ENCODE measurements at places on chromosomes 7 and 10. TPM values are rescaled to one million over a fixed set of nuclear protein-coding genes. Genes with fewer than 3 reads are reported as not detected.

Gene SGMS1
- total RNA-seq = 20.4 TPM

- H3K27me3 ChIP-seq = no peaks in the 10 kb centered on the region
- H3K36me3 ChIP-seq = no peaks in the 10 kb centered on the region
- H3K4me3 ChIP-seq = no peak overlapping the region
Observed at GRCh38 chr10:124592736-124593430, 131.3 kb downstream of the LHPP start.

Gene VPS37D
- total RNA-seq = 0.86 TPM

Gene FHIP2A
- 26.4 TPM for total RNA-seq

GRCh38 chr10:97390091-97390490 lies 11.0 kb downstream of the RRP12 start:
- peaks cover 7% of the 10 kb centered on the region for H3K36me3 ChIP-seq
- no peak overlapping the region for H3K4me3 ChIP-seq
- H3K27ac ChIP-seq = no peak overlapping the region
- H3K27me3 ChIP-seq = no peaks in the 10 kb centered on the region
- peaks cover 2% of the 10 kb centered on the region for H3K4me1 ChIP-seq
- DNase-seq = no peak

- no peak for DNase-seq
- no peak overlapping the region for H3K27ac ChIP-seq
- H3K27me3 ChIP-seq = no peaks in the 10 kb centered on the region
Observed at GRCh38 chr10:72821606-72822005, 71.9 kb upstream of the OIT3 start.

DNA sequence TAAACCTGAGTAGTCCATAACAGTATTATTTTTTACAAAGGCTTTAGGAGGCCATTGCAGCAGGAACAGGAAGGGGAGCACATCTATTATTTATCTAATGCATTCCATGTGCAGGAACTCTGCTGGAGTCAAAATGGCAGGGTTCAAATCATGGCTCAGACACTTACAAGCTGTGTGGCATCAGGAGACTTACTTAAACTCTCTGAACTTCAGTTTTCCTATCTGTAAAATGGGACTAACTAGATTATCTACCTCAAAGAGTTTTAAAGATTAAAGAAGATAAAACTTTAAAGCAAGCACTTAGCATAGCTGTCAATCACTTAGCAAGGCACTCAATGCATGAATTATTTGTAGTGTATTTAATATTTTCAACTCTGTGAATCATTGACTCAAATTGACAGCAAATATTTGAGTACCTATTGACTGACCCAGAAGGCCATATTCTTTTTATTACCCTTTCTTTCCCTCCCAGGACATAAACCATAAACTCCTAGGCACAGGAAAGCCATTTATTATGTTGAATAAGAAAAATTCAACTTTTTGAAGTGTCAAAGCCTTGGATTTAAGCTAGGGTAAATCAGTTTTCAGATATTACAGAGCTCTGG lies 115.8 kb upstream of the FAM204A start:
- H3K4me1 ChIP-seq = peaks cover 5% of the 10 kb centered on the region
- no peak overlapping the region for H3K27ac ChIP-seq
- H3K4me3 ChIP-seq = no peak overlapping the region
- H3K36me3 ChIP-seq = no peaks in the 10 kb centered on the region
- H3K27me3 ChIP-seq = peaks cover 24% of the 10 kb centered on the region

- H3K36me3 ChIP-seq = no peaks in the 10 kb centered on the region
- H3K4me3 ChIP-seq = no peak overlapping the region
- no peak for DNase-seq
- no peak overlapping the region for H3K27ac ChIP-seq
- H3K27me3 ChIP-seq = peaks cover 2% of the 10 kb centered on the region
Observed at GRCh38 chr10:96665306-96665705, 55.0 kb downstream of the PIK3AP1 start.

GRCh38 chr10:71346731-71347130 lies 27.7 kb downstream of the SLC29A3 start:
- no peak overlapping the region for H3K27ac ChIP-seq
- H3K4me1 ChIP-seq = no peaks in the 10 kb centered on the region
- H3K27me3 ChIP-seq = no peaks in the 10 kb centered on the region
- DNase-seq = no peak
- no peaks in the 10 kb centered on the region for H3K36me3 ChIP-seq
- H3K4me3 ChIP-seq = no peak overlapping the region

Gene CTBP2
- 0.94 TPM for total RNA-seq

GRCh38 chr7:117665368-117665767 lies 185.5 kb downstream of the CFTR start:
- no peaks in the 10 kb centered on the region for H3K4me1 ChIP-seq
- no peaks in the 10 kb centered on the region for H3K36me3 ChIP-seq
- no peak for DNase-seq
- no peak overlapping the region for H3K4me3 ChIP-seq
- H3K27ac ChIP-seq = no peak overlapping the region
- no peaks in the 10 kb centered on the region for H3K27me3 ChIP-seq

DNA sequence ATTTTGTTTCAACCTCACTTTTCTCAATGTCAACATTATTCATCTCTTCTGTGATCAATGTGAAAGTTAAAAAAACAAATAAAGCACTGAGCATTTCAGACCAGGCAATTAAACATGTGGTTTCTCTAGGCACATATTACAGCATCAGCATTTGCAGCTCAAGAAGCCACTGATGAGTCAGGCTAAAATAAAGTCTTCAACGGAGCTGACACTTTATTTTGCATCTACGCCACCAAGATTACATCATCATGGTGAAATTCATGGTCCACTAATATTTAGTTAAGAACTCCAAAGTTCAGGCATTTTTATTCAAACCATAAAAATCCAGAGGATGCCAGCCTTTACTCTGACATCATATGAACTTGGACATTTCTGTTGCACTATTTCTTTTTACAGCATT lies 33.0 kb downstream of the MAGI2 start:
- no peaks in the 10 kb centered on the region for H3K4me1 ChIP-seq
- H3K4me3 ChIP-seq = no peak overlapping the region
- H3K27ac ChIP-seq = no peak overlapping the region
- no peak for DNase-seq
- no peaks in the 10 kb centered on the region for H3K36me3 ChIP-seq

GRCh38 chr7:117047496-117047895 lies 94.2 kb downstream of the ST7 start:
- DNase-seq = no peak
- H3K27me3 ChIP-seq = no peaks in the 10 kb centered on the region
- no peak overlapping the region for H3K27ac ChIP-seq
- H3K4me1 ChIP-seq = peaks cover 27% of the 10 kb centered on the region
- no peak overlapping the region for H3K4me3 ChIP-seq
- H3K36me3 ChIP-seq = peaks cover 15% of the 10 kb centered on the region

GRCh38 chr7:26543951-26544350 lies 252.3 kb downstream of the SNX10 start:
- H3K36me3 ChIP-seq = no peaks in the 10 kb centered on the region
- peaks cover 3% of the 10 kb centered on the region for H3K4me1 ChIP-seq
- H3K27me3 ChIP-seq = peaks cover 19% of the 10 kb centered on the region
- DNase-seq = no peak
- H3K27ac ChIP-seq = no peak overlapping the region
- H3K4me3 ChIP-seq = no peak overlapping the region

GRCh38 chr7:151809146-151809863 lies 67.6 kb downstream of the PRKAG2 start:
- no peak overlapping the region for H3K4me3 ChIP-seq
- DNase-seq = no peak
- peaks cover 2% of the 10 kb centered on the region for H3K4me1 ChIP-seq
- no peaks in the 10 kb centered on the region for H3K36me3 ChIP-seq

DNA sequence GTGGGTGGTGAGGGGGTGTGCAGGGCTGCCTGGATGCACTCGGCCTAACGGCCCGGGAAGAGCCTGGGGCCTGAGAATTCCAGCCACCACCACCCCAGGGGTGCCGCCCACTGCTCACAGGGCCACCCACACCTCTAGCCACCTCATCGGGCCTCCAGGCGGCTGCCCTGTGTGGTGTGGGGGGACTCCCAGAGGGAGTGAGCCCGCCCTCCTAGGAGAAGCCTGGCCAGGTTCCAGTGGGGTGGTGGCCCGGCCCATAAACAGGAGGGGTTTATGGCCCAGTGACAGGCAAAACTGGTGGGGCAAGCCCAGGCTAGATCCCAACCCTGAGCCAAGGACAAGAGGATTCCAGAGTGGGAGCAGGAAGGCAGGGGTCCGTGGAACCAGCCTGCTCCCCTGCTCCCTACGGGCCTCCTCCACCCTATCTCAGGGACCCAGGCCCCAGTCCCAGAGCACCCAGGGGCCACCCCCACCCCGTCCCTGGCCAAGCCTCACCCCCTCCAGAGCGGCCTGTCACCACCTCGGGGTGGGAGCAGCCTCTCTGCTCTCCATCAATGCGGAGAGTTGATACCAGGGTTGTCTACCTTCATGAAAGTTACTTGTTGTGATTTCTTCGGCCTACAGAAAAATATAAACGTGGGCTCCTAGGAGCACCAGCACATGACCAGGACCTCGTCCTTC lies 20.2 kb upstream of the PDGFA start:
- no peak for DNase-seq
- H3K4me3 ChIP-seq = no peak overlapping the region
- H3K36me3 ChIP-seq = no peaks in the 10 kb centered on the region
- no peak overlapping the region for H3K27ac ChIP-seq
- no peaks in the 10 kb centered on the region for H3K27me3 ChIP-seq
- H3K4me1 ChIP-seq = peaks cover 3% of the 10 kb centered on the region

DNA sequence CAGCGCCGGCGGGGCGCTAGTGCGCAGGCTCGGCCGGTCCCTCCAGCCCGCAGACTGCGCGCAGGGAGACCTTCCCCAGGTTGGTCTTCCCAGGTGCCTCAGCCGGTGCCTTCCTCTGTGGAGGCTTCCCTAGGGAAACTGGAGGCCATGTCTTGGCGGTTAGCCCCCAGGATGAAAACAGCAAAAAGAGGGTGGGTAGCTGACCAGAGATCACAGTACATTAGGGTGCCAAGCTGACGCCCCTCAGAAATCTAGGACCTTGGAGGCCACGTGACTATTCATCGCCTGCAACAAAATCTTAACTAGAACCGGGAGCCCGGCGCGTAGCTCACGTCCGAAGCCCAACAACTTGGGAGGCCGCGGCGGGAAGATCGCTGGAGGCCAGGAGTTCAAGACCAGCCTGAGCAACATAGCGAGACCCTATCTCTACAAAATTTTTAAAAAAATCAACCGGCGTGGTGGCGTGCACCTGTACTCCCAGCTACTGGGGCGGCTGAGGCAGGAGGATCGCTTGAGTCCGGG lies 327 bp upstream of the FIS1 start:
- H3K27ac ChIP-seq = peak overlapping the region; percentile 99
- H3K27me3 ChIP-seq = no peaks in the 10 kb centered on the region

Gene NSUN6
- 26.5 TPM for total RNA-seq

DNA sequence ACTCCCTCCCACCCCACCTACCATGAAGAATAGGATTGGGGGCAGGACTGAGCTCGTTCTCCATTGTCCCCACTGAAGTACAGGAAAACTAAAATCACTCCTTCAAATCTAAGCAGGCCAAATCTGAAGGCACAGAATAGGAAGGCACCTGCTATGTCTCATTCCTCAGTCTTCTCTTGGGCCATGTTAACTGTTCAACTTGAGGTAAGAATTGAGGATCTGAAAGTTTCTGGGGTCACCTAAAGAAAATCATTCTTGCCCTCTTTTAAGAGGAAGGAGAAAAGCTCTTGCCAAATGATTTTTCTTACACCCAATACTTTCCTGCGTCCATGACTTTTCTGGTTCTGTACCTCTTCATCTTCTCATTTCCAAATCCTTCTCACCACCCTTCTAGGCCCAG lies 4.9 kb downstream of the CPN1 start:
- peaks cover 12% of the 10 kb centered on the region for H3K27me3 ChIP-seq
- H3K36me3 ChIP-seq = no peaks in the 10 kb centered on the region
- no peak overlapping the region for H3K4me3 ChIP-seq
- DNase-seq = no peak
- no peaks in the 10 kb centered on the region for H3K4me1 ChIP-seq

Gene NOLC1
- total RNA-seq = 78.3 TPM

DNA sequence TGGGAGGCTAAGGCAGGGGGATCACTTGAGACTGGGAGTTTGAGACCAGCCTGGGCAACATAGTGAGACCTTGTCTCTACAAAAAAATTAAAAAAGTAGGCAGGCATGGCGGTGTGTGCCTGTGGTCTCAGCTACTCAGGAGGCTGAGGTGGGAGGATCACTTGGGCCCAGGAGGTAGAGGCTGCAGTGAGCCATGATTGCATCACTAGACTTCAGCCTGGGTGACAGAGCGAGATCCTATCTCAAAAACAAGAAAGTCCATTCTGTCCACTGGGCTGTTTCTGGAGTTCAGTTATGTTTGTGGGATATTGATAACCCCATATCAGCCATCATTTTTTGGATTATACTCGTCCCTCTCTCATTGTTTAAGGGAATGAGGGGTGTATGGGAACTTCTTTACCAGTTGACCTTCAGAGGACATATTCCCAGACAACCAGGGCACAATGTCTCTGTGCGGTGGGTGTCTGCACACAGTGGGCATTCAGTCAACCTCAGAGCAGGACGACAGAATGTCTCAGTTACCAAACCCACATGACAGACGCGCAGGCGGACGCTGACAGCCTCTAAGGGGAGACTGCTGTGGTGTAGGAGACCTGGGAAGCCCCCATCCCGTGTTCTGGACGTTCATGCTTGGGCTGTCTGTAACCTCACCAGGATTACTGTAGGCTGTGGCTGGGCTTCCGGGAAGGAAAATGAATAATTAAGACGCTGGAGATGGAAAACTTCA lies 69.4 kb downstream of the CARD11 start:
- peak overlapping the region; percentile 49 for H3K27ac ChIP-seq
- peaks cover 42% of the 10 kb centered on the region for H3K4me1 ChIP-seq
- H3K27me3 ChIP-seq = no peaks in the 10 kb centered on the region
- peaks cover 18% of the 10 kb centered on the region for H3K36me3 ChIP-seq
- DNase-seq = peak; percentile 24

Gene SPAM1
- not detected for total RNA-seq

Gene ACTL6B
- not detected for total RNA-seq

DNA sequence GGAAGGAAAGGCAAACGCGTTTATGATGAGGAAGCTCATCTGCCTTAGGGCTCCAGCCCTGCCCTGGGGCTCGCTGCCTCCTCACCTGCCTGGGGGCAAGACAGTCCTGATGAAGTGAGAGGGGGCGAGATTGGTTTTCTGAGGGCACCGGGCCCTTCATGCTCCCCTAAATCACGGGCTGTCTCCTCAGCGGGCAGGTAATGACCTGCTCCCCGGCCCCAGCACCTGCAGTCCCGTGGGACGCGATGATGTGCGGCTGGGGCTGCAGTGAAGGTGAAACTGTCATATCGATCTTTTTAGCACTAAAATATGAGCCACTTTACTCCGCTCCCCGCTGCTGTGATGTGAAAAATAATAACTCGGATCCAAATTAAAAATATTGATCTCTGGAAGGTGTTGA lies 120.2 kb downstream of the INPP5A start:
- no peaks in the 10 kb centered on the region for H3K36me3 ChIP-seq
- no peak for DNase-seq
- no peaks in the 10 kb centered on the region for H3K27me3 ChIP-seq
- H3K27ac ChIP-seq = no peak overlapping the region
- H3K4me1 ChIP-seq = no peaks in the 10 kb centered on the region

- peaks cover 4% of the 10 kb centered on the region for H3K27me3 ChIP-seq
- DNase-seq = no peak
Observed at GRCh38 chr10:110138197-110138812, 69.1 kb upstream of the MXI1 start.
